Brain (organoid and tissue), 16 donors: ENCODE measurements at places on chromosomes 4 and X. TPM values are rescaled to one million over a fixed set of nuclear protein-coding genes. Genes with fewer than 3 reads are reported as not detected.
A peak's percentile ranks its signal among the peaks of the same experiment; 100 is the strongest.

GRCh38 chr4:112361181-112361791 lies 64.1 kb downstream of the ALPK1 start:
- no peak for DNase-seq

- no peak for DNase-seq
Measured at GRCh38 chr4:127309369-127310102, 323.2 kb upstream of the INTU start.

DNA sequence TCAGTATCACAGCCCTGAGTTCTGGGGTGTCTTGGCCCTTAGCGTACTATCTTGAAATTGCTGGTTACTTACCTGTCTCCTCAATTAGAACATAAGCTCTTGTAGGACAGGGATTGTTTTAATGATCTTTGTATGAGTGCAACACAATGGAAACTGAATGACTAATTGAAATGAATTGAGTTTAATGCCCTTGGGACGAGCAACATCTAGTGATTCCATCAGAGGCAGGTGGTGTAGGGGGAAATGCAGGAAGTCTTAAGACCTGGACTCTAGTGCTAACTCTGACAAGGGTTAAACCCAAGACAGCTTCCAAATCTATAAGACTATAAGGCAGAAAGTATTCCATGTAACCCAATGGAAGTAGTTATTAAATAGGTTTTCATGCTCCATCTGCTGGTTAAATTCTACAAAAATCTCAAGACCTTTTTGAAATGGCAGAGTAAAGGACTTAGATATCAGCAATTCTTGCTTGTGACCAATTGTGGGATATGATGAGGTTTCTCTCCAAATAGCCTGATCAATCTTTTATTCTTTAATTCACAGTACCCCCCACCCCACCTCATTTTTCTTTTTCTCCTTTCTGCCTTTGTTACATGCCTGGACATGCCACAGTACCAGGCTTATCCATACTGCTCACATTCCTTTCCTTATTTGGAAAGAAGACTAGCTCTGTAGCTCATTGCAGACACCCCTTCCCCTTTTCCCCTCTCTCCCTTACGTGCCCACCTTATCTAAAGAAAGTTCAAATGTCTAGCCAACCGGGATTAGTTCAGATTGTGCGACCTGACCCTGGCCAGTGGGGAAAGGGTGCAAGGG lies 340.8 kb downstream of the PAPSS1 start:
- peak; percentile 14 for DNase-seq

GRCh38 chr4:52051615-52052474 lies 741 bp downstream of the SPATA18 start:
- DNase-seq: peak; percentile 53

DNA sequence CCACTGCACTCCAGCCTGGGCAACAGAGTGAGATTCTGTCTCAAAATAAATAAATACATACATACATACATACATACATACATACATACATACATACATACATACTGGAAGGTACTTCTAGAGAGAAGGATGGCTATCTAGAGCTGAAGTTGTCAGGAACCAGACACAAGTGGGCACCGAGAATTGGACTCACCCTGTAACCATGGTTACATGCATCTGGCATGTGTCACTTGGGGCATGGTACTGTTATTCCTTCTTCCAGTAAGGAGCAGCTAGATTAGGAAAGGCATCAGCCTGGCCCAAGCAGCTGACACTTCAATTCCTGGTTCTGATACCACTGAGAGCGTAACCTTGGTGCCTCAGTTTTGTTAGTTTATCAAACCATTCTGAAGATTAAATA lies 127.1 kb downstream of the SH3KBP1 start:
- DNase-seq: no peak

DNA sequence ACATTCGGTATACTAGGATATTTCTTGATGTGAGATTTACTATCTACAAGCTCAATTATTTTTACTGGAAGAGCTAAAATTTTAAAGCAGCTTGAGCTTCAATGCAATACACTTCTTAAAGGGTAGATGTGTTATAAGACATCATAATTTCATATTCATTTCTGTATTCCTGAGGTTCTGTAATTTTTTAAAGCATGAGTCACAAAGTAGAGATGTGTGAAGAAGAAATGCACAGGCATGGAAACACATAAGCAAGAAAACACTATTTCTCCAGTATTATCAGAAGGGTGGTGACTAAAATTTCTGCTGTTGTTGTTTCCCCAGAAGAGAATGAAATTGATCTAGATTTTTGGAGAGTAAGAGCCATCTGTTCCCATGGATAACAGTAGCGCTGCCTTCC lies 72.6 kb downstream of the INPP4B start:
- no peak for DNase-seq

- DNase-seq: no peak
Measured at GRCh38 chr4:15400981-15401671, 26.7 kb upstream of the C1QTNF7 start.

DNA sequence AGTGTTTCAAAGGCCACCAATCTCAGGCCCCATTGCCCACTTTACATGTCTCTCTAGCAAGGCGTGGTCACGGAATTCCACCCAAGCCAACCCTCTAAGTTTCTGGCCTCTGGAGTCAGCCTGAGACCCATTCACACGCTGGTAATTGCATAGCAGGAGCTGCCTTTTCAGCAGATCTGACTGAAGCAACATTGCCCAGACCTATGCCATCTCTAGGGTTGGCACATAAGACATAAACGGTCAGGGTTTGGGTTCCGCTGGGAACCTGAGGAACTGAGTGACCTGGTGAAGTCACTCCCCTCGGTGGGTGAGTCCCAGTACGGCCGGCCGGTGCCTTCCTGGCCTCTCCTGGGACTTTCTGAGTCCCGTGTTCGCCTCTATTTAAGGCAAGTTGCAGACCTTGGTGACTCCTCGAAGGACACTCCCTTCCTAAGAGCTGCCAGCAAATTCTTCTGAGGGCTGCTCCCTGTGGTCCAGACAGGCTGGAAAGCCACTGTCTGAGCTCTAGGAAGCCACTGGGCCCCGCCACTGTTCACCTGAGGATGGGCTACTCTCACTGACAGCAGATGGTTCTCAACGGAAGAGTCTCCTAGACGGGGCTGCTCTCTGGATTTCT lies 15.9 kb downstream of the CTAG1A start:
- no peak for DNase-seq

DNA sequence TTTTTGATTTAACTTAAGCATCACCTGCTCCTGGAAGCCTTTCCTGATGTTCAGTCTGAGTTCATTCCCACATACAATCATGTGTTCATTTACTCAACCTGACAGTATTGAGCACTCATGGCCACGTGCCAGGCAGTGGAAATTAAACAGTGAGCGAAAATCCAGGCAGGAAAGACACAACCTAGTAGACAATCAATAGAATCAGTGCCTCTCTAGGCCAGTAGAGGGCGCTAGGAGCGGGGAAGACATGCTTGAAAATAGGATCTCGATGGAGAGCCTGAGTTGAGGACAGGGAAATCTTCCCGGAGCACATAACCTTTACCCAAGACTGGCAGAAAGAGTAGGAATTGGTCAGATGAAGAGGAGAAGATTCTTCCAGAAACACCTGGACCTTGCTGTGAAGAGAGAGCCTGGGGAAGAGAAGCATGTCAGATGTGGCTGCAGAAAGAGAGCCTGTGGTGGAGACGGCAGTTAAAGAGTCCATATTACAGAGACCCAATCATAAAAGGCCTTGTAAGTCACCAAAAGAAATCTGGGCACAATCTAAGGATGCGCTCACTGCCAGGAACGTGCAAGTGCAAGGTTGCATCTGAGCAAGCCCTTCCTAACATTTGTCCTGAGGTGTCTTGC lies 103.5 kb downstream of the LDB2 start:
- peak; percentile 73 for DNase-seq

DNA sequence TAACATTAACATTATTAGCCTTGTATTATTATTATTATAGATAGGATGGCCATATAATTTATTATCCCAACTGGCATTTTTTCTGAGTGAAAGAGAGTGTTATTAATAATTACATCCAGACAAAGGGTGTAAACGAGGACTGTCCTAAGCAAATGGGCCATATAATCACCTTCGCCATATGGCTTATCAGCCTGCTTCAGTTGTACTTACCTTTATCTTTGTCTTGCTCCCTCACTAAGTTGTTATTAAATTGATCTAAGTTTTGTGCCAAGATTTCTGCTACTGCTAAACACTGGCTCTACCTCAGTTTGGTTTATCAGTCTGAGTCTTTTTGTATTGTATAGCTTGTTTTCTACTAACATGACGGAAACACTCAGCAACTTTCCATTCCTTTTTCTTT lies 76.9 kb downstream of the STIM2 start:
- DNase-seq: no peak

DNA sequence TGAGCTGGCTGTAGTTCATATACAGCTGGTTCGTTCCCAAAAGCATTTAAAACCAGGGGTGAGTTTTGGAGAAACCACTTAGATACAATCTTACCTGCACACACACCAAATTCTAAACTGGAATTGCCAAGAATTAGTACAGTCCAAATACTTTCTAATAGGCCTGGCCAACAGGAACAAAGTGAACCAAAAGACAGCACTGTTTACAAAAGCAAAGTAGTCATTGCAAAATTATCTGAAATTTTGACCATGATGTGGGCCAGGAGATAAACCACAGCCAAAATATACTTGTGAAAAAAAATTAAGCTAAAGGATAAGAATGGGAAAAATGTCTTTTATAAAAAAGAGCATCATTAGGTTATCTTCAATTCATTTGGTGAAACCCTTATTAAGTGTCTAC lies 37.9 kb upstream of the NAP1L5 start:
- no peak for DNase-seq

- no peak for DNase-seq
Measured at GRCh38 chr4:147678106-147678505, 5.9 kb downstream of the PRMT9 start.

DNA sequence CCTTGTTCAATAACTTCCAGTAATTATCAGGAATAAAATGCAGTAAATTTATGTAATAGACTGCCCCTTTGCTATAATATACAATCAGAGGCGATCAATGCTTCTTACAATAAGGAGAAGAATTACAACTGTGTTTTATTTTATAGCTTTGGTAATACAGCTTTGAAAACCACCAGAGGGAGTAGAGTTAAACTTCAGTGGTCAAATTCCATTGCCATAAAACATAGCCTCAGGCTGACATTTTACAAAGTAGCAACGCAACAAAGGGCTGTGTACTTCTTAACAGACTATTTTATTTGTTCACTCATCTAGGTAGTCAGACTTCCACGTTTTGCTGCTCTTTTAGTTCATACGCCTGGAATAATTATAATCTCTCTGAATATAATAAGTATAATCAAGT lies 58.5 kb downstream of the TEX13C start:
- peak; percentile 12 for DNase-seq

- no peak for DNase-seq
Measured at GRCh38 chrX:129958083-129958465, 24.4 kb upstream of the BCORL1 start.

GRCh38 chr4:48445704-48446103 lies 37.4 kb upstream of the SLC10A4 start:
- peak; percentile 10 for DNase-seq

DNA sequence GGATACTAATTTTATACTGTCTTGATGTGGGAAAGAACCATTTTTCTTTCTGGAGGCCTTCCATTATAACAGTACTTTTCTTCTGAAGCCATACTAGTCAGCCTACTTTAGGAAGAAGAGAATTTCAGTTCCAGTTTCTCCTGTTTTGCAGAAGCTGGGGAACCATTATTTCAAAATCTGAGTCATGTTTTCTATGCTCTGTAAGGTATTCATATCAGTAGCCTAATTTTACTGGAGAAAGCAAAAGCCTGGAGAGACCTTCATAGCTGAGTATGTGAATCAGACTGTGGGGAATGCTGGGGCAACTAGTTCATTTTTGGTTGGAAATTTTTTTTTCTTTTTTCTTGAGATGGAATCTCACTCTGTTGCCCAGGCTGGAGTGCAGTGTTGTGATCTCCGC lies 22.4 kb downstream of the AFF1 start:
- no peak for DNase-seq

GRCh38 chr4:110188113-110188512 lies 10.3 kb downstream of the ELOVL6 start:
- DNase-seq: no peak

- DNase-seq: no peak
Measured at GRCh38 chrX:151711154-151711553, 4.7 kb upstream of the FATE1 start.

DNA sequence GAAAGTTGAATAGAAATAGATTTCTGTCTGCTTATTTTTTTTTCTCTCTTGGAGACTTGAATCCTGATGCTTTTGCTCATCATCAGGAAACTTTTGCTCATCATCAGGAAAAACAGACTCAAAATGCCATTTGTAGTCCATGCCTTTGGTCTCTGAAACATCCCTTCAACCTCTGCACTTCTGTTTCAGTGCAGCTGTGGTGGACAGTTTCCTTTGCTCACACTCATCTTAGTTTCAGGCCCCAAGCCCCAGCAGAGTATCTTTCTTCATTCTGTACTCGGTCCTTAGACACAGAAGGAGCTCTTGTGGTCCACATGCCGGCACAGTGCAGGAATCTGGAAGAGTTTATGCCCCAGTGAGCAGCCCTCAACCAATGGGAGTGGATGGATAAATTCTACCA lies 337.9 kb downstream of the PPP3CA start:
- DNase-seq: no peak

DNA sequence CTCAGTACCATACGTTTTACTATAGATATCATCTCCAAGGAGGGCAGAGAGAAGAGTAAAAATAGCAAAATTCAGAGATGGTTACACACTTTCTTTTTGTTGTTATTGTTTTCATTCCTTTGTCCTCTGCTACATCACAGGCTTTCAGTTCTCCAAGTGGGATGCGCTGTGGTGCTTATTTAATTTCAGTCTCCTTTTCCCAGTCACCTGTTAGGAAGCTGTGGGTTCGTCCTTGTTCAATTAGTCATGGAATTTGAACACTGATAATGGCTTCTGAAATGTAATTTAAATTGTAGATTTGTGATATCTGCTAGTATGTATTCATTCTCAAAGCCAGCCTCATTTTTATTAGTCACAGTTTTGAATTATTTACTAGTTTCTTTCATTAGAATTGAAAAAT lies 38.8 kb upstream of the DHRSX start:
- DNase-seq: no peak

DNA sequence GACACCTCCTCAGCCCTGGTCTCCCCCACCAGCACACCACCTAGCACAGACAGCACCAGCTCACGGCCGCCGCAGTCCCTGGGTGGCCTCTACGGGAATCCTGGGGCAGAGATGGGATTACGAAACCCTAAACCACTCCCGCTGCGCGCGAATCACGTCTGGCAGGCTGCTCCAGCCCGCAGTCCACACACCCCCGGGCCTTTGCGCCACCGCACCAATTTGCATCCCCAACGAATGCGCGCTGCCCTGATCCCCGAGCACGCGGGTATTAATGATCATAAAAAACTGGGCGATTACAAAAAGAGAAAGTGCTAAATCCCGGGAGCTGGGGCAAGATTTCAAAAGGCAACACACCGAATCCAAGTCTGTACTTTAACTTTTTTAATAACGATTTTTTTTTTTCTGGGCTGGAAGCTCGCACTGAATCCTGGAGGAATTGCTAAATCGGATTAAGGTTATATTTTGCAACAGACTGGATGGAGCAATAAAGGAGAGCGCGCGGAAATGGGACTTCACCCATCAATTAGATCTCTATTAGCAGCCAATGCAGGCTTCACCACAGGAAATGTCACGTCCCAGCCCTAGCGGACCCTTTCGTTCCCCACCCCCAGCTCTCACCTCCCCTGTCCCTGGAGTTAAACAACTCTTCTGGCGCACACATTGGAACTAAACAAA lies 69.8 kb upstream of the TMEM33 start:
- no peak for DNase-seq

The MTMR8 gene
- polyA plus RNA-seq: not detected

The NFXL1 gene
- polyA plus RNA-seq: 3.1 TPM

The C1QTNF7 gene
- 0.22 TPM for polyA plus RNA-seq

The CENPVL2 gene
- not detected for polyA plus RNA-seq

The DIPK2B gene
- 8.6 TPM for polyA plus RNA-seq

The BTK gene
- polyA plus RNA-seq: 0.71 TPM

The BEX5 gene
- 30.0 TPM for polyA plus RNA-seq

The PDGFRA gene
- polyA plus RNA-seq: 4.7 TPM

The TRO gene
- polyA plus RNA-seq: 34.6 TPM

The ARSJ gene
- polyA plus RNA-seq: 0.27 TPM

The TLR1 gene
- polyA plus RNA-seq: 0.29 TPM
